Eye (tissue), 1 donor: ENCODE measurements at places on chromosomes 2 and 18.

- no peak for DNase-seq
Observed at GRCh38 chr2:46311651-46312223, 14.5 kb downstream of the EPAS1 start.

DNA sequence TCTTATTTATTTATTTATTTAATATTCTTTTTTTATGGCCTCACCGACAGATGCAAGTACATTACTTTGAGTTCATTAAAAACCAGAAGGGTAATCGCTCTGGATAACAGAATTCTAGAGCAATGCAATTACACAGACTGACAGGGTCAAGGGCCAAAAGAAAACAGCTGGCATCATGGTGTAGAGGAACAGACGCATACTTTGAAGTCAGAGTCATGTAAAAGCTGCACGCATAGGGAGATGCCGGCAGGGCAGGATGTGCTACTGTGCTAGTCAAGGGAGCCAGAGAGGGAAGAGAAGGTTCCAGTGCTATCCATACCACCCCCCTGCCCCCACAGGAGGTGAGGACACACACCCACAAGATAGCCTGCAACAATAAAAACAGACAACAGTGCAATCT is 115.2 kb upstream of the TFCP2L1 start:
- DNase-seq, result peak; percentile 54

- no peak for DNase-seq
Observed at GRCh38 chr2:224557610-224558009, 27.6 kb downstream of the CUL3 start.

DNA sequence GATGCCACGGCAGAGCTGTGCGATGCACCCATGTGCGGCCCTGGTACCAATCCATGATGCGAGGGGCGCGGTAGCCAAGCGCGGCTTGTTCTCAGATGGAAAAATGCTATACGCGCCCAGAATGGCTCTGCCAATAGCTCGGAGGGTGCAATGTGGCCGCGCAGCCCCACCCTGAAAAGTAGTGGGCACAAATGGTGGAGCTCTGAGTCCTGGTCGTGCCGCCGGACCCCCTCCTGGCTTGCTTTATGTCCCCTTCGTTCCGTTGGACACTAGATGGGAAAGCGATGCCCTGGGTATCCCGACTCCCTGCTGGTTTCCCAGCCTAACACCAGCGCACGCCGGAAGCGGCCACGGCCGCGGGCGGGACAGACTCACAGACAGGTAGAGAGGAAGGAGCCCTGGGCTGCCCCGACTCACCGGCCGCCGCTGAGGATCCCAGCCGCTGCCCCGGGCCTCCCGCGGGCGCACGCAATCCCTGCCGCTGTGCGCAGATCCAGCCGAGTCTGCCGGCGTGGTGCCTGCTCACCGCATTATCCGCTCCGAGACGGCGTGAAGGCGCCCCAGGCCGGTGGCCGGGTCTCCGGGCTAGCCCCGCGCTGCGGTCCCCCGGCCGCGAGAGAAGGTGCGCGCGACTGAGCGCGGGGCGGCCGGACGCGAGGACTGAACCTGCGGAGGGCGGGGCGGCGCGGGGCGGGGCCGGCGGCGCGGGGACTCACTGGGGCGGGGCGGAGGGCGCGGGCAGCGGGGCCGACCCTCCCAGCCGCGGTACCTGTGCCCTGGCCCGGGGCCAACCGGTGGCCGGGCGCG is at the start of gene CDC42EP3:
Gene CDC42EP3 (minus strand): TSS at position 634 of the 807 bp plus-strand sequence. CDS start 25,055 bp downstream, outside the sequence.
- DNase-seq, result peak; percentile 83

DNA sequence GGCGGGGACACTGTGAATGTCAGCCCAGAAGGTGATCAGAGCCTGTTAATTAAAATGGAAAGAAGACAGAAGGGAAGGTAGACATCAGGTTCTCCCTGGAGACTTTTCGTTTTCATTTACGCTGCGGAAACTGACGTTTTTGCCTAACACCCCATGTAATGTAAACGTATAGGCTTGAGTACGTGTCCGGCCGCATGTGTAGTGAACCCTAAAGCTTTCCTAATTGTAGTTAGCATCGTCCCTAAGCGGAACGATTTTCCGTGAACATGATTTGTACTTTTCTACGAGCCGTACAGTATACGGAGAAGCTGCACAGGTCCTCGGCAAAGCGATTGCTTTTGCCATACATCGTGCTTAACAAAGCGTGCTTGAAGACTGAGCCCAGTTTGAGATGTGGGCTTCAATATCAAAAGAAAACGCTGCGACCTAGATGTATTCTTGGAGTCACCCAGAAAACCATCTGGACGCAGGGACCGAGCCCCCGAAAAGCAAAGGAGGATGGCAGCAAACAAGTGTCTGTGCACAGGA is 284 bp downstream of the TIMM21 start:
- no peak for DNase-seq
